MG63 (cell line): ENCODE measurements at places on chromosomes 2 and 18. TPM values are rescaled to one million over a fixed set of nuclear protein-coding genes. Genes with fewer than 3 reads are reported as not detected.
A peak's percentile ranks its signal among the peaks of the same experiment; 100 is the strongest.

The IL36G gene
- total RNA-seq = not detected in 2 replicates

The ADD2 gene
- total RNA-seq = 3.4 and 13.3 TPM in 2 replicates

The LDLRAD4 gene
- 0.02 and 0.36 TPM in 2 replicates for total RNA-seq

DNA sequence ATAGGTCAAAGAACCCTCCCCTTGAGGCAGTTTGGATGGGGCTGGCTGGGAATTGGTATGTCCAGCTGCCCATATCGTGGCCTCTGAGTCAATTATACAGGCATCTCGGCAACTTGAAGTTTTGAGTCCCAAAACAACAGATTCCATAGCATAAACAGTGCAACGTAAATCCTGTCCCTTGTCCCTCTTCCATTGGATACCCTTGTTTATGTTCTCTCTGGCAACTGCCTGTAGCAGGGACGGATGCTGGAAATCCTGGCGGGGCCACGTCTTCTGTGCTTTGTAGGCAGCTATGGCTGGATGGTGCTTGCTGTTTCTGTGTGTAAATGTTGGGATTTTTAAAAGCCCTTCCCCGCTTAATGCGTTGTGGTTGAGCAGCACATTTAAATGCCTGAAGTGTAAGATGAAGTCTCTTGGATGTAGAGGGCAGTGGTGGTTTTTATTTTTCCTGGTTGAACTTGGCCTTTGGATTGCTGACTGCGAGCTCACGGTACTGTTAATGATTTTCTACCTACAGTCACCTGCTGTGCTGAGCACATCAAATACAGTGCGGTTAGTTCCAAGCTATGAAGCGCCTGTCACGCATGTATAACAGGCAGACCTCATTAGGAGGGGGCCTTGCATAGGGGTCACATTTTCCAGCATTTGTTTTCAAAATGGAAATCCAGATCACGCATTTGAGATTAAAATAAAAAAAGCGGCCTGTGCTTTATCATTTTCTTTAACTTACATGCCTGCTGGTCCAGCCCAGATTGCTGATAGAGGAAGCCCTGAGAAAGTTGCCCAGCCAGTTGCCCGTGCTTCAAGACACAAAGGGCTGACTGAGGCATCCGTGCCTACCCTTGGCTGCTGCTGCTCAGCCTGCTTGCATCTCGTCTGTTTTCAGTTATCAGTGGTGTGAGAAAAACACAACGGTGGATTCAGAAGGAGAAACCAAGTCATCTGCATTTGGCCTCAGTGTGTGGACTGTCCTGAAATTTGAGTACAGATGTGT, 84.7 kb downstream of the NEDD4L start:
- DNase-seq = no peak

- no peak for DNase-seq
Observed at GRCh38 chr2:147355706-147356105, 489.1 kb upstream of the ACVR2A start.

- DNase-seq = peak; percentile 73
Observed at GRCh38 chr18:4455113-4455811, at the start of gene DLGAP1. Gene DLGAP1, minus strand, starts transcription at chr18:4455307.

GRCh38 chr2:29724282-29724681, 197.1 kb downstream of the ALK start:
- DNase-seq = no peak

DNA sequence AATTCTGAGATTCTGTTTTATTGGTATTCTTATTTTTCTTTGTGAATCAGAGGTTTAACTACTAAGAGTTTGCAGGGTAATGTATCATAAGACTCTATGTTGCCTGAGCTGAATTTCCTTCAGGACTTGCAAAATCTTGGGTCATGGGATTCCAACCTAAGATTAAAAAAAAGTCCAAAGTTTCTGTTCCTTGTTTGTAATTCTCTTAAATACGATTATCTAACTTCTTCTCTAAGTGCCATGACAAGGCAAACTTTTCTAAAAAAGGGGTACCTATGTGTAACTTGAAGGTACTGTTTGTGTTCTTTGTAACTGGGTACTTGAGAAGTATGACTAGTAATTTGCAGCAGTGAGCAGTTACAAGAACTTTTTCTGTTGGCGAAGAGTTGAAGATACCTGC, 181.3 kb upstream of the ZEB2 start:
- no peak for DNase-seq

DNA sequence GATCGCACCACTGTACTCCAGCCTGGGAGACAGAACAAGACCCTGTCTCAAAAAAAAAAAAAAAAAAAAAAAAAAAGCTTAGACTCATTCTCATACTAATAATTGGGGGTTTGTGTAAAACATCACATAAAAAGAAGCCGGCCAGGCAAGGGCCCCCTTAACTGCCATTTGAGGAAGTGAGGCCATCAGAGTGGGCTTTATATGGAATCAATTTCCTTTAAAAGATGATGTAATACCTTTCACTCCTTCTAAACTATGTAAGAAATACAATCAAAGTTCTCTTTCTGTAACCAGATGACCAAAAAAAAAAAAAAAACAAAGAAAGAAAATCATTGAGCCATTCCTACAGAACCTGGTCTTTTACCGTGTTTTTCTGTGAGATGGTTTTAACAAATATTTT, 13.1 kb upstream of the GPR55 start:
- DNase-seq = no peak

- DNase-seq = no peak
Observed at GRCh38 chr18:37272226-37272625, 293.4 kb downstream of the CELF4 start.

DNA sequence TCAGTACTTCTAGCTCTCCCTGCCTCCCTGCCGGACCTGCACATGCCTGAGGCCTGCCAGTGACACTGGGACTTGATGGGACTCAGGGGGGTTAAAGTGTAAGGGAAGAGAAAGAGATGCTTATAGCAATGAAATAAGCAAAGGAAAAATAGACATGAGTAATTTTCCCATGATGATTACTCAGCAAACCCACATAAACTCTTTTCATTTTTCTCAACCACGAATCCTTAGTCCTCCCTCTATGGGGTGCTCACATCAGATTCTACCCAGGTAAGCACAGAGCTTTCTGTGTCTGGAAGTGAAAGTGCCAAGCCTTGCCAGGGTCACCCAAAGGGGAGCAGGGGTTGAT, 44.8 kb upstream of the ANKRD62 start:
- DNase-seq = no peak

DNA sequence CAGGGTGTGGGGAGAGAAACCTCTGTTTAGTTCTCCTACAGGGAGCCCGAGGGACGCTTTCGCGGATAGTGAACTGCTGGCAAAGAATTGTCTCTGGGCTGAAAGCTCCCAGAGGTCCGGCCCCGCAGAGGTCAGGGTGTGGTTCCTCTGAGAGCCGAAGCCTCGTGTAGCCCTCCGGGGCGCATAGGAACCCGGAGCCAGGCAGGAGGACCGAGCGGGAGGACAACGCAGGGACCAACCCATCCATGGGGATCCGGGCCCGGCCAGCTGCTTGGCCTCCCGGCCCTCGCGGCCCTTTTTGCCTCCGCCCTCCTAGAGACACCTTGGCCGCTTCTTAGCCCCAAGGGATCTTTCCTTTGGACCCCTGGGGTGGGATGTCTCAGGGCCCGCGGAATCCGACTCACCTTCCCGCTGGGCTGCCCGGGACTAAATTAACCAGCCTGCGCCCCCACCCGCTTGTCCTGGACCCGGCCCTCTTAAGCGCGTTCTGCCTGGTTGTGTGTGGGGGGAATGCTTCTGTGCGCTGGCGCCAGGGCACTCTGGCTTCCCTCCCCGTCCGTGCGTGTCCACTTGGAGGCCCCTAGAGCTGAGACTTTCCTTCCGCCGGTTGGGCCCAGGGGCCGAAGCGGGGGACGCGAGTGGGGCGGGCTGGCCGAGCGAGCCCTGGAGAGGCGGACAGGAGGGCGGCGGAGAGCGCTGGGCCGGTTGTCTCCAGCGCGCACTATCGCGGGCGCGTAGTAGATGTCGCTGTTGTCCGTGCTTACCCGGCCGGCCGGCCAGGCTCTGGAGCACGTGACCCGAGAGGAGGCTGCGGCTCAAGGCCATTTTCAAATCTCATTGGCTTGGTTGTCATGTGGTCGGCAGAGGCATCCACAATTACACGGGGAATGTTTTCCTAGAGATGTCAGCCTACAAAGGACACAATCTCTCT, at the start of gene HOXD10:
Gene HOXD10, plus strand, starts transcription at position 896 of the 931 bp plus-strand sequence. CDS start 56 bp downstream, outside the sequence.
- no peak for DNase-seq

DNA sequence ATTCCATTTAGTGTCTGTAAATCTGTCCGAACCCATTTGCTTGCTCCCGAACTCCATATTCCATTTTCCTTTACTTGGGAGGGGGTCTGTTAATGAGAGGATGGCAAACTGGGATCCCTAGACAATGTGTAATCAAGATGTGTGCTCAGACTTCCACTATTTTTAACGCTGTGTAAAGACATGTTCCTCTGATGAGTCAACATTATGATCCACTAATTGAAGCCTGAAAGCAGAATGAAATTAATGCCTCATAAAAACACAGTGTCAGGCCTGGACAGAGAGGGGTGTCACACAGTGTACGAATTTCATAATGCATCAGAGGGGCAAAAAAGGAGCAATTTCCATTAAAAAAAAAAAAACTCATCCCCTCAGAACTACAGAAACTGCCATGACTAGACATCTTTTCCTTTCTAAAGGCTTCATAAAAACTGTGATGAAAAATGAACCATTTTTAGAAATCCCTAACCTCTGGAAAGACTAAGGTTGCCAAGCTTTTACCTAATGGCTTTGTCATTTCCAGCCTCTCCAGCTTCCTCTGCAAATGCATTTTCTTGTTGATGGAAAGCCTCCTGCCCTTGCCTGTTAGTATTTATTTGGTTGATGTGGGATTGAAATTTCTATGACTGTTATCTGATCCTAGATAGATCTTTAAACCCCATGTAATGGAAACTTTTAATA, 209.2 kb upstream of the DCC start:
- no peak for DNase-seq

DNA sequence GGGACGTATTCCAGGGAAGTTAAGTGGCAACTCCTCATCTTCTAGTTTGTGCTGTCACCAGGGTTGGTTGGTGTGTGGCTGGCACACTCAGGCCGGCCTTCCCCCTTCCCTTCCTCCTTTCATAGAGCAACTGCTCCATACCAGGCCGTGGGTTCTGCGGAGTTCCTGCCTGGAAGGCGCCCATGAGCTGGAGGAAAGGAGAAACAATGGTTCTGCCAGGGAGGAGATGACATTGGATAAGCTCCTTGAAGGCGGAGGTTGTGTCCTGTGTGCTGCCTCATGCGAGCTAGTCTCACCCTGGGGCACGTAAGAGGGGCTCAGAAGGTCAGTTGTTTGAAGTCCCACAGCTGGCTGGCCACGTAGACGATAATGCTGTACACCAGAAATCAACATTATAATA, 19.2 kb downstream of the ASAP2 start:
- DNase-seq = no peak

GRCh38 chr18:48028696-48029095, 98.2 kb upstream of the SMAD2 start:
- no peak for DNase-seq

DNA sequence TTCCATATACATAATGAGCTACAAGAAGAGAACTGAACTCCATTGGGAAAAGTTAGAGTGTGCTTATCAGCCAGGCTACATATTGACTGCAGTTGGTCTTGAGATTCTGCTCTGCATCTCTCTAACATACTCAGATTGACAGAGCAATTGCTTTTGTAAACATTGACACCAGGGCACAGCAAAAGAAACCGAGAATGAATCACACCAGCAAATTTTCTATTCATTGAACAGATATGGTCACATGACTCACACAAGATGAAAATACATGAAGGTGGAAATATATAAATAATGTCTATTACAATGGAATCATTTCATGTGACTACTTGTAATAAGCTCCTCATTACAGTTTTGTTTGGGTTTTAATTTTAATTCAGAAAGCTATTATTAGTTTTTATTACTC, 691.9 kb upstream of the TMEFF2 start:
- DNase-seq = no peak

DNA sequence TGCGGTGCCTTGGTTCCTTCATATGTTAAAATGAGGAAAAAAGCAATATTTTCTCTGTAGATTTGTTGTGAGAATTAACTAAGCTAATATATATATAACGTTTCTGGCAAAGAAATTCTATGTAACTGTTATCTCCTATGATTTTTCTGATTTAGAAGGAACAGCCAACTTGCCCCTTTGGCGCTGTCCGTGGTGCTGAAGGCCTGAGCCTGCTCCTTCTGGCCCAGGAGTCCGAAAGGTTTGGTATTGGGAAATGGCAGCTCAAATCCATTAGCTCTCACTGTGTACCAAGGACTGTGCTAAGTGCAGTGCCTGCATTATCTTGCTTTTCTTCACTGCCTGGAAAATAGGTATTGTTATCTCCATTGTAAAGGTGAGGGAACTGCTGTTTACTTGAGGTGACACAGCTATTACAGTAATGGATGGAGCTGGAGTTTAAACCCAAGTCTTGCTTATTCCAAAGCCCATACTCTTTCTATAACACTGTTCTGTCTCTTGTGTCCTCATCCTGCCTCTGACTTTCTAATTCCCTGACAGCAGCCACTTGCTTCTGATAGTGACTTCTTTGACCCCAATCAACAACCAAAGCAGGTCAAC, 52.2 kb downstream of the C1QL2 start:
- peak; percentile 31 for DNase-seq

DNA sequence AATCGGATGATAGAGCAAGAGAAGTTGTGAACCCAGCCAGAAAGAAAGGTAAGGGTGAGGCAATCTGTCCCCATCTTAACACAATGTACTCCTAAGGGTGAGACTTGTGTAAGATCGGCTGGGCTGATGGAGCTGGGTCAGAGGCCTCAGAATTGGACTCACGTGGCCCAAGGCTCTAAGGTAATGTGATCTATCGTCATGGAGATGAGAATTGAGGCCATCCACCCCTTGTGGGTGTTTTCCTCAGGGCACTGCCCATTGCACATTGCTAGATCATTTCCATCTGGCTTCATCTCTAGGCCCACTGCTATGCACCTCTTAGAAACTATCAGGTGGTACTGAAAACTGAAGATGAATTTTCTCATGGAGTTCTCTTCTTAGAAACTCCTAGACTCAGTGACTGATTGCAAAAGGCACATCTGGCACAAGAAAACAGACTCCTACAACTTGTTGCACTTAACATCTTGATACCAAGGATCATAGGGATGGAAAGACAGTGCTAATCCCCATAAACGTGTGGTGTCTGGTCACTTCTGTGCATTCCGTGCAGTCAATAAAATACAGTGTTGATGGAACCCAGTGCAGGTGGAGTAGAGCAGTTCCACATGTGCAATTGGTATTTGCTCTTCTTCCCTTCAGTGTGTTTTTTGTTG, 228.9 kb upstream of the FOSL2 start:
- no peak for DNase-seq

DNA sequence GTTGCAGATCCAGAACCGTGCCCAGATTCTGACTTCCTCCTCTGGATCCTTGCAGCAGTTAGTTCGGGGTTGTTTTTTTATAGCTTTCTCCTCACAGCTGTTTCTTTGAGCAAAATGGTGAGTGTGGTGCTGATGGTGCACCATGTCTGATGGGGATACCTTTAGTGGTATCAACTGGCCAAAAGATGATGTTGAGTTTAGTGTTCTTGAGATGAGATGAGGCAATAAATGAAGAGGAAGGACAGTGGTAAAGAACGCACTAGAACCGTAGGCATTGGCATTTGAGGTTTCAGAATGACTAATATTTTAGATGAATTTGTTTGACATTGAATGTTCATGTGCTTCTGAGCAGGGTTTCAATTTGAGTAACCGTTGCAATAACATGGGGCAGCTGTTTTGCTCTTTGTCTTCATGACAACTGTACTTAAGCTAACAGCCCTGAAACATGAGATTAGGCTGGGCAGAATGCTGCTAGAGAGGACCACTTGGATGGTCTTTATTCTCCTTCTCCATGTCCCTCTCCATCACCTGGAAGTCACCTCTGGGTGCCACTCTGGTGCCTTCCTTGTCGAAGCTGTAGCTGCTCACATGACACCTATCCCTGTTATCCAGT, 3.9 kb downstream of the CTLA4 start:
- DNase-seq = no peak

- DNase-seq = no peak
Observed at GRCh38 chr2:123609077-123609476, 416.0 kb upstream of the CNTNAP5 start.
